Left ventricle myocardium superior (tissue), 1 donor: ENCODE measurements at places on chromosomes 4 and X. TPM values are rescaled to one million over a fixed set of nuclear protein-coding genes. Genes with fewer than 3 reads are reported as not detected.

CSN1S1 gene
- total RNA-seq = not detected

- DNase-seq = no peak
Observed at GRCh38 chrX:71285929-71286328, 2.5 kb downstream of the NONO start.

GRCh38 chrX:134798472-134798871, 140.2 kb upstream of the PLAC1 start:
- no peak for DNase-seq

DNA sequence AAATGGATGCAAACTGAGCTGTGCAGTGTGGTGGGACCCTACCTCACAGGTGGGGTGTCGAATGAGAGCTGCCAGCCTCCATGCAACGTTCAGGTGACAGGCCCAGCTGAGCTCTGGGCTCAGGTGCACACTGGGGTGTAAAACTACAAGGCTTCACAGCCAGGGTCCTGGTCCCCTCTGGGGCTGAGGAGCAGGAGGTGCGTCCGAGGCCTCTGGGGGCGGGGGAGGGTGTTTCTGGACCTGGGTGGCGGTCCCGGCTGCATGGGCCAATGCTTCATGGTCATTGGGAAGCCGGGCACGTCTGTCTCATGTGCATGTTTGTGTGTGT, 26.5 kb upstream of the SORCS2 start:
- DNase-seq = no peak

DNA sequence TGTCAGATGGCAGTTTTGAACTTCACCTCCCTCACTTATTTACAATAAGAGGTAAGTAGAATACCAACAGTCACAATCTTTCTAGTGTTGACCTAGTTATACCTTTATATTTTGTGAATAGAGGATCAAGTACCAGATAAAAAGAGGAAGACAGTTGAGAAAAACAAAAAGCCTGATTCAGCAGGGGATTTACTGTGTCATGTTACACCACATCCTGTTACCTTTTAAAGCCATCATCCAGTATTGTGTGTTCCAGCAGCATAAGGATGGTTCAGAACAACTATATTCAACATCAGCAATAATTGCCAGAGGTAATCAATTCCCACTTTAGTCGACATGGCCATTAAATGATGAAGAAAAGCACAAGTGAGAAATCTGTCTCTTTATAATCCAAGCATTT, 21.3 kb upstream of the CXCL6 start:
- DNase-seq = no peak

DNA sequence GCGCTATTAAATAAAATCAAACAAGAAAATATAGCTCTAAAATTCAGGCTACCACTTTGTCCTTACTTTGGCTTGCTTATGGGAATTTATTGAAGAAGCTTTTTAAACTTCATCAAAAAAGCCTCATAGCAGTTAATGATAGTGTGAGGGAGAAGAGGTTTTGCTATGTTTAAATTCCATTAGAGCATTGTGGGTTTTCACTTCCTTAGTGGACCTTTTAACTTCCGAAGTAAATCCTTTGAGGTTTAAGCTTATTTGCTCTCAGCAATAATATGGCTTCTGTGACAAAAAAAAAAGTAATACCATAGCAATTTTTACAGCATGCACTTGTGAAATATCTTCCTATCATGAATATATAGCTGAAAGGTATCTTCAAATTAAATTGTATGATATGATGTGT, 120.2 kb upstream of the NDST4 start:
- DNase-seq = no peak

DNA sequence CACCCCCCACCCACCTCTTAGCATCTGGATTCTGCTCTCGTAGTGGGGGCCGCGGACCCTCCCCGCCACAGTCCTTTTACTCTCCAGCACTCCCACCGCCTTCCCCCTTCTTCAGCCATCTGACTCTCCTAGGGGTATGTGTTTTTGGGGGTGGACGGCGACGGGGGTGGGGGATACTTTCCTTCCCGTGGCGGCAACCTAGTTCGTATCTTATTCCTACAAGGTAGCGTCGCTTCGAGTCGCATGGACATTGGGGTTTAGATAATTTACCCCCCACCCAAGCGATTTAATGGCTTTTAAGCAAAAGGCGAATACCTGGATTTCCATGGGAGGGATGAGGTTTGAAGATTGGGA, 1.3 kb upstream of the BCORL1 start:
- DNase-seq = no peak

SYN1 gene
- total RNA-seq = 9.4 TPM

EDA2R gene
- total RNA-seq = 1.2 TPM

CPEB2 gene
- 24.3 TPM for total RNA-seq

GPC3 gene
- 4.2 TPM for total RNA-seq

TASL gene
- total RNA-seq = 0.62 TPM

LUZP4 gene
- total RNA-seq = not detected

DNA sequence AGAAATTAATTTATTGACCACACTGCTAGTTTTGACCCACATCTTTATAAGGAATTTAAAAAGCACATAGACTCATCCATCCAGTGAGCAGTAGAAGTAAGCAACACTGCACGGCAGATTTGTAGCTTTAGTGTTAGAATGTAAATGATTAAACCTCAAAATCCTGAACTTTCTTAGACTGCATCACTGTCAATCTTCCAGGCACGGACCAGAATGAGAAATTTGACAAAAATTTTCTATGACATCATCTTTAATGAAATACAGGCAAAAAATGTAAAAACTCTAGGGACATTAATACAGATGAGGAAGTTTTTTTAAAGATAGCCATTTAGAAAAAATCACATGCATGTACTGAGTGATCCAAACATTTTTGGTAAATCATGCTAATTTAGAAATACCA, 29.2 kb downstream of the NLGN4X start:
- DNase-seq = no peak

DNA sequence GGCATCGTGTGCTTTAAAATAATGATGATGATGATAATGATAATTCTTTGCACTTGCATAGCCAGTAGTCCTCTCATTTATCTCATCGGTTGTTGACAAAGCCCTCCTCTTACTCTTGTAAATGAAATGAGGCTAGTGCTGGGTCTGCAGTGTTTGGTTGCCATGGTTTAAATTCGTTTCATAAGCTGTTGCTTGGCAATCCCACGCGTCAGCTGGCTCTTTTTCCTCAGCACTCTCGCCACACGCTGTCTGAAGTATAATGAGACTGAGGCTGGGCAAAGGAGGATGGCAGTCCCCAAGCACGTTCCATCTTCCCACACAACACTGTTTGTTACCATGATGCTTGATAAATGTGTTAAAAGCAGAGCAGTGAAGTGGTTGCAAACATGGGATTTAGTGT, 15.5 kb downstream of the PAGE4 start:
- no peak for DNase-seq

DNA sequence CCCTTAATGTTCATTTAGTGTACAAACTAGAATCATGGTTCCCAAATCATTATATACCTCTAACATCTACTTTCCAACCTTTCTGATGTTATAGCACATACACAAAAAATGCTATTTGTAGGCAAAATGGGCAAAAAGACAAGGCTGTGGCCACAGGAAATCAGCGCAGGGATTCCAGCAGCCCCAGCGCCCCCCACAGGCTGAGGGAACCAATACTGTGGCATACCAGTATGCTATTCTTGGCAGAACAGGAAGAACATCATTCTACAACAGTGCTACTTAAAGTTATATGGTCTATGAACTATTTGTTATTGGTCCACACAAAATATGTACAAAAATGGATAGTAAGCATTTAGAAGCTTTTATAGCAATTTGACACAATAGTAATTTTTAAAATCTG, 25.3 kb downstream of the STEEP1 start:
- no peak for DNase-seq

- DNase-seq = no peak
Observed at GRCh38 chrX:39582091-39582490, 515.7 kb downstream of the BCOR start.
